A172 (cell line): ENCODE measurements at places on chromosomes 1 and 21.

DNA sequence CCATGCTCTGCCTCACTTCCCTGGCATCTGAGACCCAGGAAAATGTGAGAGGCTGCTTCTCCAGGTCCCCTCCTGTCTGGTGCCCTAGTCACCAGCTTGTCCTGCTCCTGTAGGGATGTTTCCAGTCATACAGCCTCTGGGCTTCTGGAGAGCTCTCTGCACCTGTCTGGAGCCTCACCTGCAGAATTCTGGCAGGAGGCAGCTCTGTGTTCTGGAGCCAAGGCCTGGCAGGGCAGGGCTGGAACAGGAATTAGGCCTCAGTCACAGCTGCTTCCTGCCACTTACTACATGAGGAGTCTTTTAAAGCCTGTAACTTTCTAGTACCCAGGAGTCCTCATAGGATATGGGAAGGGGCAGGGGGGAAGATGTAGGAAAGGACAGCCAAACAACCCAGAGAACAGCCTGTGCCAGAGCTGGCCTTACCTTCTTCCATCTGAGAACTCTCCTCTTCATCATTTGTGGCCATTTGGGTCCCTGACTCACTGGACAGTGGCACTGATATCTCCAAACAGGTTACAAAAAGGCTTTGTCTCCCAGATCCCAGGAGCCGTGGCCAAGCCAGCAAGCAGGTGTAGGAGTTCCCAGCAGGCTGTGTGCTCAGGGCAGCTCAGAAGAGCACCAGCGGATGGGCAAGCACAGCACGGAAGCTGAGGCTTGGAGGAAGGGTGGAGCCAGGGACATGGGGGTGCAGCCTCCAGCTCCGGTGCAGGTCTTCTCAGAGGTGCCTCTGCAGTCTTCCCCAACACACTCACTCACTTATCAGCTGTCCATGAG lies 31.4 kb upstream of the ARTN start:
- DNase-seq, result no peak

DNA sequence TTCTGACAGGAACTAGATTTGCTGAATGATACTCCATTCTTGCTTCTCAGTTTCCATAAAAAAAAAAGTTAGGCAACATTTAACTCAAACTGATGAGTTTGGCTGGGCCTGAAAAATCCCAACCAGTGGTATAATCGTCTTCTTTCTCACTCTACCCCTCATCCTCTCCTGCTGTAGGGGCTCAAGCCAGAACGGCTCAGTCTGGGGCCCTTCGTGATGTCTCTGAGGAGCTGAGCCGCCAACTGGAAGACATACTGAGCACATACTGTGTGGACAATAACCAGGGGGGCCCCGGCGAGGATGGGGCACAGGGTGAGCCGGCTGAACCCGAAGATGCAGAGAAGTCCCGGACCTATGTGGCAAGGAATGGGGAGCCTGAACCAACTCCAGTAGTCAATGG lies 1.6 kb downstream of the TXLNA start:
- DNase-seq, result no peak

DNA sequence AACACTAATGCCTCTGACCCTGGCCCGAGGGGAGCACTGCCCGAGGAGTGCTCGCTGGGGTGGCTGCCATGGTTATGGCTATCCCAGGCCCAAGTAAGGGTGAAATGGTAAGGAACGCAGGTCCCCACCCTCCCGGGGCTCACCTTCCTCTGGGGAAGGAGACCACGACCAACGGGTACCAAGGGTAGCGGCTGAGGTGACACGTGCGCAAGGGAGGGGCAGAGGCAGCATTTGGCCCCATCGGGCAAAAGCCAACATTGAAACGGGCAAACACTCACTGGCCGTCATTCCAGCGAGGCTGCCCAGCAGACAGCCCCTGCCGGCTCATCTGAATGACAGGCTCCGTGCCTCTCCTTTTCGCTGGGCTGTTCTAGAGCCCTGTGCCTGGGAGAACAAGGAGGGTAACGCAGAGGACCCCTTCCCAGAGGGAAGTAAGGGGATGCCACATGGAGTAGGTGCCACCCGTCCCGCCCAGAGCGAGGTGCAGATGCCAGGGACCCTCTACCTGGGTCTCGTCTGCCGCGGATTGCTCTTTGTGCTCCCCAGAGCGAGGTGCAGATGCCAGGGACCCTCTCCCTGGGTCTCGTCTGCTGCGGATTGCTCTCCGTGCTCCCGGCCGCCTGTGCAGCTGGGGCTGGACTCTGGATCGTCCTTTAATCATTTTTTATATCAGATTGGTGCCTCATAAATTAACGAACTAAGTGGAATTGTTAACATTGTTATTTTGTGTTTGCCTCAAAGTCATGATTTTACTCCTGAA lies 16.2 kb downstream of the ACTRT2 start:
- no peak for DNase-seq

DNA sequence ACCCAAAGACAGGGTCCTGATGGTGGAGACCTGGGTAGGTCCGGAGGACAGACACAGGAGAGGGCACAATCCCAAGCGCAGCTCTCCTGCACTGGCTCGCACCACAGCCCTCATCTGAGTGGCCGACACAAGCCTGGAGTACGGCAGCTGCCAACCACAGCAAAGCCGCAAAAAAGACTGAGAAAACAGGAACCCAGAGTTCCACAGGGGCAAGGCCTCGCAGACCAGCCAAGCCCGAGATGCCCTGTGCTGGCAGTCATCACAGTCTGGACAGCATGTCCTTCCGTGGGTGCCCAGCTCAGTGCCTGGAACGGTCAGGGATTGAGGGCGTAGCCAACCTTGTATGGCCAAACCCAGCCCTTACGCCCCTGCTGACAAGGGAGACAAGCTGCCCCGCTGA lies 11.4 kb downstream of the ZBTB48 start:
- DNase-seq, result no peak

DNA sequence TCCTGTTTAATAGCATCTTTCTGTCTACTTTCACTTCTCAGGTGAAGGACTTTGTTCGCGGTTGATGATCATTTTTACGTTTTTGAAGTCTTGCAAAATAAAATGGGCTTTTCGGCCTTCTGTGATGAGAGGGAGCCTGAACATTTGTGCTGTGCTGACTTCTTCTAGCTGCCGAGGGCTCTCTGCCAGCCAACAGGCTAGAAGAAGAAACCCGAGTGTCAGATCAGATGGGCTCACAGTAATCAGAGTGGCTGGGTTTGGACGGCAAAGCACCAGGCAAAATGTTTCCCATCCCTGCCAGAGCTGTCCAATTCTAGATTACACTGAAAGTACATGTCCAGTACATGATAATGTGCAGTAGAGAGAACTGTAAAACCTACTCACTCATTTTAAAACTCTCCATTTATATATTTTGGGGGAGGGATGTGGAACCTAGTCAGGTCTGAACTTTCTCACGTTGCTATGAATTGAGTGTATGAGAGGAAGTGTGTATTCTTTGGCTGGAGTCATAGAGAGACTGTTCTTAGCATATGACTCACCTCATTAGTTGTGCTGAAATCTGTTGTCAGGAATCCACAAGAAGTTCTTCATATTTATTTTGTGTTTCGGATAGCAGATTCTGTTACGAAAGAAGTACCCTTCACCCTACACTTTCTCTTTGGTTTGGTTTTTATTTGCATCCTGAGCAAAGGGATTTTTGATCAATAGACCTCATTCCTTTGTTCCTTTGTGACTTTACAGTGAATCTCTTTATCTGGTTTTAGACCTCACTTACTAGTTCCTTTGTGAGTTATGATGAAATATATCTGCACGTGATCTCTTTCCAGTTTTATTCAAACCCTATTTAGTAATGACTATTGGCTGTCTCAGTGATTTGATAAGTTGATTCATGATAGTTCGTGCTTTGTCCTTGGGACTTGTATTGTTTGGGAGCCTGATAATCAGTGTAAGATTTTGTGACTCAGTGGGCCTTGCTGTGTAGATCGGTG lies 4.8 kb downstream of the ATP1A1 start:
- DNase-seq, result peak; percentile 85

- peak; percentile 65 for DNase-seq
Measured at GRCh38 chr1:234970401-234970730, 158.3 kb downstream of the TOMM20 start.

DNA sequence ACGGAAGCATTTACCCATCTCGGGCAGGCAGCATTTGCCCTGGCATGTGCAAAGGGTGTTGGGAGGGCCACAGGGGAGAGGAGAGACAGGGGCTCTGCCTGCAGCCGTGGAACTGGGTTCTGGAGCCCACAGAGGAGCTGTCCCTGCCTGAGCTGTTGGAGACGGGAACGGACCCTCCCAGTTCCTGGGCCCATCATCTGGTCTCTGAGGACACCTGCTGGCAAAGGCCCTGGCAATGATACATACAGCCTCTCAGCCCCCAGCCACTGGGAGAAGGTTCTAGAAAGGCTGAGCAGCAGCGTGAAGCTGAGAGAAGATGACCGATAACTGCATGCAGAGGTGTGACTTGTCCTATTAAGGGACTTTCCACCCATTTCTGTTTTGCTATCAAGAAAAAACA lies 31.4 kb downstream of the FAAP20 start:
- DNase-seq, result no peak

- DNase-seq, result no peak
Measured at GRCh38 chr1:47686731-47687630, 249.1 kb downstream of the FOXD2 start.

GRCh38 chr1:156898161-156898566 lies 4.6 kb downstream of the PEAR1 start:
- DNase-seq, result peak; percentile 89

DNA sequence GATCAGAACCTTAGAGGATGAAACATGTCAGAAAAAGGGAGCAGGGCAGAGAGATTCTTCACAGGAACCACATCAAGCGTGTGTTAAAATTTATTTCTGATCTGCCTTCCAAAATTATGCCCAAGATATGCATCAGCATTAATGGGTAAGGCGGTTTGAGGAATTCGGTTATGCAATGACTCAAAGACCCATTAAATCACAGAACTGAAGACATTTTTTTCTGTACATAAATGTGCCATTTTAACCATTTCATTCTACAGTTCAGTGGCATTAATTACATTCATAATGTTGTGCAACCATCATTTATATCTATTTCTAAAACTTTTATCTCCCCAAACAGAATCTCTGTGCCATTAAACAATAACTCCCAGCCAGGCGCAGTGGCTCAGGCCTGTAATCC lies 43.4 kb downstream of the CNST start:
- peak; percentile 79 for DNase-seq

DNA sequence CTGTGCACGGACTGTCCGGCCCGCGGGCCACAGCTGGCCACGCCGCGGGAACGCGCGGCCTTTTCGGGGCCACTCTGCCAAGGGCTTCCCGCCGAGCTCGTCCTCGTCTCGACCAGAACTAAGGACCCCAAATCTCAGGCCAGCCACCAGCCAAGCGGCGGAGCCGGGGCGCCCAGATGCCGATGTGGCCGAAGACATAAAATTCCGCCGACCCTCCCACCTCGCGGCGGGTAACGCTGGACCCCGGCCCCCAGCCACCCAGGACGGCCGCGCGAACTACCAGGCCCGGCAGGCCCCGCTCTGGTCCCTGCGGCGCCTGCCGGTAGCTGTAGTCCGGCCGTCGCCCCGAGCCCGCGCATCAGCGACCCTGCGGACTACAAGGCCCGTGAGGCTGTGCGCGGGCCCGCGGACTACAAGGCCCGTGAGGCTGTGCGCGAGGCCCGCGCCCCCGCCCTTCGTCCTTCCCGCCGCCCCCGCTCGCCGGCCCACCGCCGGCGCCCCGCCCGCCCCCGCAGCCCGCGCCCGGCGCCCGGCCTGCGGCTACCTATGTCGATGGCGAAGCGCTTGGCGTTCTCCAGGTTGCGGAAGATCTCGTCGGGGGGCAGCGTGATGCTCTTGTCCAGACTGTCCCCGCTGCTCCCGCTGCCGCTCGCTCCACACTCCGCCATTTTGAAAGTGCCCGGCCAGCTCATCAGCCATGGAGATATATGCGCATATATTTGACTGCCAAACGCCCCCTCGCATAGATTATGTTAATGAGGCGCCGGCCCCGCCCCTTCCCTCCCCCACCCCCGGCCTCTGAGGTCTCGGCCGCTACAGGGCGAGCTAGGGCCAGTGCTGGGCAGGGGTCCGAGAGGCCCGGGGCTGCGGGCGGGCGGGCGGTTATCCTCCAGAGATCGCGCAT lies at the start of gene PANK4:
Gene PANK4 (minus strand): TSS at position 677 of the 904 bp plus-strand sequence. CDS start 9 bp downstream, at position 668.
- peak; percentile 69 for DNase-seq

DNA sequence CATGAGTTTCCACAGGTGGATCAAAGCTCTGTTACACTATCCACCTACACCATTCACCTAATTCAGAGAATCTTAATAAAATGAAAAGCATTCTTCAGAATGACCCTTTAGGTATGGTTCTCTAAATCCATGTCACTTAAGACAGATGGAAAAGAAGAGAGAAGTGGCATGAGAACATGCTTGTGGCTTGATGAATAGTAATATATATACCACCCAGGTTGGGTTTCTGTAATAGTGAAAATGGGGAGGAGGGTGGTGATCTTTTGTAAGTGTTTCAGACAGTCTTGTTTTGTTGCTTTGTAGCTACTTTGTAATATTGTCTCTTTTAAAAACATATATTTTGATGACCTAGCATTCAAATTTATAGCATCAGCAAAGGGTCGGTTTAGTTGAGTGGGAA lies 469.8 kb downstream of the USP25 start:
- no peak for DNase-seq

DNA sequence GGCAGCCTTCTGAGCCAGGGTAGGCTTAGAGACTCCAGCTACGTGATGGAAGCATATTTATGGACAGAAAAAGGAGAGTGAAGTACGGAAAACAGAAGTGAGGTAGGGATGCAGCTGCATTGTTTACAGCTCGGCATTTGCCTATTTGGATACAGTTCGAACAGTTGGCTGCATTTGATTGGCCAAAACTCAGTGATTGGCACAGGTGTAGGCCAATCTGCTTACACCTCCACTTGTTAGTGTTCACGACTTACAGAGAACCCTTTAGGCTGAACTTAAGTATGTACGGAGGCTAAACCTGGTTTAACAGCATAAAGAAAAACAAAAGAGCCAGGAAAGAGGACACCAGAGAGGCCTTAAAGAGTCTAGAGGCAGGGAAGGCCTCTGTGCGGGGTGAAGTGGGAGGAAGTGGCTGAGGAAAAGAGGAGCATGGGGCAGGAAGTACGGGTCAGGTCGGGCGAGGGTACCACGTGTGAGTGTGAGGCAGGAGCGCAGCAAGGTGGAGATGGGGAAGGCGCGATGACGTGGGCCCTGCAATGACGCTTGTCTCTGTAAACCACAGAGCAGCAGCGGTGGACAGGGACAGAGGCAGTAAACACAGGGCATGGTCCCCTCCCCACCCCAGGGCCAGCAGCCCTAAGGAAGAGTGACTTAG lies 32.0 kb downstream of the RSPH1 start:
- peak; percentile 69 for DNase-seq

- no peak for DNase-seq
Measured at GRCh38 chr1:244165701-244166100, 114.6 kb downstream of the ZBTB18 start.

- DNase-seq, result no peak
Measured at GRCh38 chr1:17194615-17195528, 10.1 kb upstream of the PADI1 start.
